Kidney (tissue), 22 donors: ENCODE measurements at places on chromosomes 4 and X.
A peak's percentile ranks its signal among the peaks of the same experiment; 100 is the strongest.

- no peak for DNase-seq
Measured at GRCh38 chrX:44667771-44668170, 125.1 kb upstream of the FUNDC1 start.

- DNase-seq, result no peak
Measured at GRCh38 chr4:123232439-123232838, 164.2 kb upstream of the SPRY1 start.

- DNase-seq, result no peak
Measured at GRCh38 chr4:161143375-161143774, 1020.4 kb downstream of the FSTL5 start.

DNA sequence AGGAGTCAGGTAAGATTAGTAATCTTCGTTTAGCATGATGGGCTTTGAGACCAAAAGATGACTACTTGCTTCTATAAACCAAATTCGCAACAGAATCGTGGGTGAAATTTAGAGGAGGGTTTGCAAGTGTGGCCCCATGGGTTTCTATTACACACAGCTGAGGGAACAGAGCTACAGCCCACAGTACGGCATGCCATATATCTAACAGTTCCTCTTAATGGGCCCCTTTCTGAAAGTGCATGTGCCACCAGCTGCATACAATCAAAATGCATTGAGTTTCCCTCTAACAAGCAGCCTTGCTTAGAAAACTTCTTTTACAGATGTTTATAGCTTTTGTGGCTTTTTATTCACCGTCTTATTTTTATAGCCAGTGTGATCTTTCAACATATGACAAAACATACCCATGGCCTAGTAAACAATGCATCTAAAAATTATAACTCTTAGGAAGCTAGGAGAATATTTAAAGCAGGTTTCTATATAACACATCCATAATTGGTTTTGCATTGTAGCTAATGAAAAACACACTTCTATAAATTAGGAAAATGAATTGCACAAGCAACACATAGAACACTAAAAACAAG, 202.1 kb downstream of the PRDM5 start:
- DNase-seq, result no peak

DNA sequence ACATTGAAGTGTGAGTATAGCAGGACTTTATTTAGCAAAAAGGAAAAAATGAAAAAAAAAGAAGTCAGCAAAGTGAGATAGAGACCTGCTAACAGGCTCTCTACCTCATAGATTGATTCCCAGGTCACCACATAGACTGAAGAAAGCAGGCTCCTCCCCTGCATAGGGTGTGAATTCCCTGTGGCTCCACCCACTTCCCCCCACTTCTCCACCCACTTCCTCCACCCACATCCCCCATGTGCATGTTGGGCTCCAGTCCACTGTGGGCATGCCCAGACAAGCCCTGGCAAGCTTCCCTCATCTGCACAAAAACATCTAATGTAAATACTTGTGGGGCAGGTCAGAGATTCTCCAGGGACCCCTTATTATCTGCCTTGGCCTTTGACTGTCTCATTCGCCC, 97.8 kb downstream of the TMEM47 start:
- DNase-seq, result no peak

DNA sequence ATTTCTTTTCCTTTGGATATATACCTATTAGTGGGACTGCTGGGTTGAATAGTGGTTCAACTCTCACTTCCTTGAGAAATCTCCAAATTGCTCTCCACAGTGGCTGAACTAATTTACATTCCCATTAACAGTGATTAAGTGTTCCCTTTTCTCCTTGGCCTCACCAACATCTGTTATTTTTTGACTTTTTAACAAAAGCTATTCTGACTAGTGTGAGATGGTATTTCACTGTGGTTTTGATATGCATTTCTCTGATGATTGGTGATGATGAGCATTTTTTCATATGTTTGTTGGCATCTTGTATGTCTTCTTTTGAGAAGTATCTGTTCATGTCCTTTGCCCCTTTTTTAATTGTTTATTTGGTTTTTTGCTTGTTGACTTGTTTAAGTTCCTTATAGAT, 413.0 kb downstream of the MAPK10 start:
- no peak for DNase-seq

- DNase-seq, result no peak
Measured at GRCh38 chrX:55490974-55491373, 1.3 kb upstream of the USP51 start.

DNA sequence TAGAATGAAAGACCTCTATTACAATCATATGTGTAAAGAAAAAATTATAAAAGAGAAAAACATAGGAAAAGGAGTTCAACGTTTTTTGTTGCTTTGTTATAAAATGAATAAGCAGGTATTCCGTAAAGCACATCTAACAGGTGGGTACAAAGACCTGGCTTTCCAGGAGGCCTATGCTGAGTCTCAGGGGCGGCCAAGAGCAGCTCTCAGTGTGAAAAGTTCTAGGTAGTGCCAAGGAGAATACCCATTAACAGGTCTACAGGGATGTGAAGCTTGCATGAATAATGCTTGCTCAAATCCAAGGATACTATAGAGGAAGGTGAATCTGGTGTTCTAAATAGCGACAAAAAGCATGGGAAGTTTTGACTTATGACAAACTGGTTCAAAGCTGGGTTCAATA, 944.4 kb downstream of the PDHA2 start:
- DNase-seq, result no peak

DNA sequence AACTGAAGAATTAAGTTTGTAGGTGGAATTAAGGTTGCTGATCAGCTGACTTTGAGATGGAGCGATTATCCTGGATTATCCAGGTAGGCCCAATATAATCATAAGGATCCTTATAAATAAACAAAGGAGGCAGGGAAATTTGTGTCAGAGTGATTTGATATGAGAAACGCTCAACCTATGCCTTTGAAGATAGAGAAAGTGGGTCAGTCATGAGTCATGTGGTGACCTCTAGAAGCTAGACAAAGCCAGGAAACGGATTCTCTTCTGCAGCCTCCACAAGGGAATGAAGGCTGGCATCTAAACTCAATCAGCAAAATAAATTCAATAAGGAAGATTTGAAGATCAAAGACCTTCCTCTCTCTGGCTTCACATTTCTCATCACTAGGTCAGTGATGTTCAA, 41.5 kb upstream of the SMIM10 start:
- no peak for DNase-seq

- DNase-seq, result peak; percentile 78
Measured at GRCh38 chr4:2930758-2931511, 32.3 kb downstream of the NOP14 start.

GRCh38 chr4:75950213-75950815, 9.5 kb upstream of the NAAA start:
- no peak for DNase-seq

DNA sequence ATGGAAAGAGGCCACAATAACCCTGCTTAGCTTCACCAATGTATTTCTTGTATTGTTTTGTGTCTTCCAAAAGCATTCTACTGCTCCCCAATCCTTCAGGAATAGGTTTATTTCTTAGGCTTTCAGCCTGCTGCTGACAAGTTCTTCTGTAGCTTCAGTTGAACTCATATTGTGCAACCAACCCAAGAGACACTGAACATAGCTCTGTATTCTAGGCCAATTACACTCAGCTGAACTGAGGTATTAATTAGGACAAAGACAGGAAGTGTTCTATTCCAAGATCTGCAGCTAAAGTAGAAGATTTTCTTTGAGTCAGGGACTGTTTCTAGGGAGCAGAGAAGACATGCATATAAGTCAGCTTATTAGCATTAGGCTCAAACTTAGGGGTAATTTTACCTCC, 151.8 kb downstream of the LHFPL1 start:
- DNase-seq, result no peak

GRCh38 chr4:156756118-156756517, 215.5 kb downstream of the PDGFC start:
- DNase-seq, result no peak

GRCh38 chrX:66018585-66019309, 21.1 kb downstream of the VSIG4 start:
- DNase-seq, result peak; percentile 52

GRCh38 chrX:10571260-10571659, 49.1 kb downstream of the MID1 start:
- no peak for DNase-seq

GRCh38 chr4:23039818-23040217, 347.1 kb downstream of the GBA3 start:
- no peak for DNase-seq

DNA sequence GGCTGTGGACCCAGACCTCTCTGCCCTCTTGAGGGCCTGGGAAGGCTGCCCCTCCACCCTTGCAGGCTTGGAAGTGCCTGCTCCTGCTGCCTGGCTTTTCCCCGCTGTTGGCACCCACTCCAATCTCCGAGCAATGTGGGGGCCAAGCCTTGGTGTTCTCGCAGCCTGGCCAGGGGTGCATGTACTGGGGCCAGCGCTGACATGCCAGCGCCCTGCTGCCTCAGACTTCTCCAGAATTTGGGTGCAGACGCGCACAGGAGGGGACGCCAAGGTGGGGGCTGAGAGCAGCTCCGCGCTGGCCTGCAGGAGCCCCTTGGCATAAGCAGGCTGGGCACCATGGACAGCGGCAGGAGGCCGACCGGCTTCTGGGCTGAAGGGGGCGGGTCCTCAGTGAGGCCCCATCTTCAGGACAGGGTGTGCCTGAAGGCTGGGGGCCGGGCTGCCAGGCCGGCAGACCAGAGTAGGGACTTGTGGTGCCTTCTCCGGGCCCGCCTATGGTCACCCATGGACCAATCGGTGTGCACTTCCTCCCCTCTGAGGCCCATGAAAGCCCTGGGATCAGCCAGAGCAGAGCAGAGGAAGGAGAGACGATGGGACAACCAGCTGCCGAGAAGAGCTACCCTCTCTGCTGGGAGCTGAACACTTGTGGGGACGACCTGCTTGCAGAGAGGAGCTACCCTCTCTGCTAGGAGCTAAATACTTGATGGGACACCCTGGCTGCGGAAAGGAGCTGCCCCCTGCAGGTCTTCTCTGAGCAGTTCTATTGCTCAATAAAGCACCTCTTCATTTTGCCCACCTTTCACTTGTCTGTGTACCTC, 118.3 kb downstream of the DNAAF6 start:
- peak; percentile 67 for DNase-seq

GRCh38 chr4:137641544-137641943, 109.2 kb upstream of the PCDH18 start:
- DNase-seq, result no peak

DNA sequence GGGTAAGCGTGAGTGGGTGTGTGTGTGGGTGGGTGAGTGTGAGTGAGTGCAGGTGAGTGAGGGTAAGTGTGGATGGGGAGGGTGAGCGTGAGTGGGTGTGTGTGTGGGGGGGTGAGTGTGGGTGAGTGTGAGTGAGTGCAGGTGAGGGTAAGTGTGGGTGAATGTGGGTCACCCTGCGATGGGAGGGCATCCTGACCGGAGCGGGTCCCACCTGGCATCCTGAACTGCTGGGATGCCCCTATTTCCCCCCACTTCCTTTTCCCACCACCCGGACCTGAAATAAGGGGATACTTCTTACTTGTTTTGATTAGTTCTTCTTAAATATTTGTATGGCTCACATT, 49.5 kb downstream of the ING2 start:
- DNase-seq, result no peak

DNA sequence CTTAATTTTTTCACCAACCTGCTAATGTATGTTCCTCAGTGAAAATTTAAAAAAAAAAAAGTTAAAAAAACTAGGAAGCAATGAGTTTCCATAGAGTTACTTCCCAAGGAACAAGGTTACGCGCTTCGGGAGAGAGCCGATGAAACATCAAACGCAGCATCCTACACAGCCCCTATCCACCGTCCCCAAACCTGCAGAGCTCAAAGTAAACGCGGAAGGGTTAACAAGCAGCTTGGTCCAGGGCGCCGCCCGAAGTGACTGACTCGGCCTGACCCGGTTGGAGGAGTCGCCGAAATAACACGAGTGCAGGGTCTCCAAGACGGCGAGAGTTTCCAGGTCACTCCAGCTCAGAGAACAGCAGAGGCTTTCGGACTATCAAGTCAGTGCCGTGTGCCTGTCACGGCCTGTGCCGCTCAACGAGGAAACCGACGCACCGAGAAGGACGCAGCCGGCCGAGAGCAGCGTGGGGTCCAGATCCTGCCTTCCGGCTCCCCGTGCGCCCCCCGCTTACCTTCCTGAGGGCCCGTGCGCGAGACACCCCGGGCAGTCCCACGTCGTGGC, 512 bp downstream of the NOP14 start:
- DNase-seq, result peak; percentile 73

DNA sequence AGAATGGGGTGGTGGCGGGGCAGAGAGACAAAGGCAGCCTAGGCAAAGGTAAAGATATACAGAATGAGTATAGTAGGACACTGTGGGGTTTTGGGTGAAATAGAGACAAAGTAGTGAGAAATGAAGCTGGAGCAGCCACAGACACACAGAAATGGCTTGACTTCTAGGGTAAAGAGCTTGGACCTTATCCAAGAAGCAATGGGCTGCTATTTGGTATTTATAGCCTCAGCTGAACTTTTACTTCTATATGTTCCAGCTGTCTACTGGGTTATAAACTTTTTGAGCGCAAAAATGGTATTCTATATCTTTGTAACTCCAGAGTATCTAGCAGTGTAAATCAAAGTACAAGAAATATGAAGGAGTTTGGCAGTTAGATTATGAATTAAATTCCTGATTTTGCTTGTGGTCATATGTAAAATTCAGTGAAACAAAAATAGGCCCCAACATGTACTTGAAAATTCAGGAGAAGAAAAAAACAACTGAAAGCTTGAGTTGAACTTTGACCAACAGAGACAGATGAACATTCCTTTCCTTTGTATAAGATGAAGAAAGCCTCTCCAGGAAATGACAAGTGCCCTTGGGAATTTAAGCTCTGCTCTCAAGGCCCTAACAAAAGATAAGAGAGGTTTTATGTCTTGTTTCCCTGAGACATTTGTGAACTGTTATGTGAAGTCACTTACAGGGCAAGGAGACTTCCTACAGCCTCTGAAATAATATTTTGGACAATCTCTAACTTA, 354.1 kb downstream of the CHIC1 start:
- DNase-seq, result no peak

DNA sequence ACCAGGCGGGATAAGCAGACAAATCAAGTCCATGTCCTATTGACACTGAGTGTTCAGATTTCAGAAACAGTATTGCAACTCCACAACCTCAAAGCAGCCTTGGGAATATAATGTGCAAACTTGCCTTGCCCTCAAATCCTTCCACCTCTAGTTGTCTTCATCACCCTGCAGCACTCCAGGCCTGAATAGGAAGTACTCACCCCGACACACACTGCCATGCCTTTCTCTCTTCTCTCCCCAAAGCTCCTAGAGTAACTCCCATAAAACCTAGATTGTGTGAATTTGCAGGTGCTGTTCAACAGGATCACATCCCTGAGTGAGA, 19.6 kb downstream of the ACSL1 start:
- DNase-seq, result no peak

GRCh38 chr4:113952452-113953029, 26.9 kb downstream of the ARSJ start:
- peak; percentile 35 for DNase-seq

DNA sequence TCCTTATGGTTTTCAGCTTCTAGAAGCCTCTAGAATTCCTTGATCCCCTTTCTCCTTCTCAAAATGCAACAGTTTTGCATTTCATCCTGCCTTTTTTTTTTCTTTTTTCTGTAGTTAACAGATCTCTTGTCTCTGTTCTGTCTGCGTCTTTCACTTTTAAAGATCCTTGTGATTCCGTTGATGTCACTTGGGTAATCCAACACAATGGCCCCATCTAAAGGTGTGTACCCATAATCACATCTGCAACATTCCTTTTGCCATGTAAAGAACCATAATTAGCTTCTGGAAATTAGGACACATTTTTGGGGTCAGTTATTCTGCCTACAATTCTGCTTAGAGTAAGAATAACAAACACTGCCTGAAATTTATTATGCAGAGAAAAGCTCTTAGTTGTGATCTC, 1180.9 kb upstream of the ADGRL3 start:
- DNase-seq, result no peak
